ENCODE measurements at places on chromosomes 1 and 21. TPM values are rescaled to one million over a fixed set of nuclear protein-coding genes. Genes with fewer than 3 reads are reported as not detected.

The NTMT2 gene
- total RNA-seq, result not detected

The CDC42SE1 gene
- 23.6 TPM for total RNA-seq

The ANKRD65 gene
- 1.9 TPM for total RNA-seq

The TRIM45 gene
- 3.8 TPM for total RNA-seq

The MFSD2A gene
- total RNA-seq, result 0.69 TPM

The CAPN8 gene
- total RNA-seq, result 0.09 TPM

The NECTIN4 gene
- 0.34 TPM for total RNA-seq

The TNFRSF1B gene
- 3.3 TPM for total RNA-seq
